ENCODE measurements at places on chromosomes 16 and 17.

DNA sequence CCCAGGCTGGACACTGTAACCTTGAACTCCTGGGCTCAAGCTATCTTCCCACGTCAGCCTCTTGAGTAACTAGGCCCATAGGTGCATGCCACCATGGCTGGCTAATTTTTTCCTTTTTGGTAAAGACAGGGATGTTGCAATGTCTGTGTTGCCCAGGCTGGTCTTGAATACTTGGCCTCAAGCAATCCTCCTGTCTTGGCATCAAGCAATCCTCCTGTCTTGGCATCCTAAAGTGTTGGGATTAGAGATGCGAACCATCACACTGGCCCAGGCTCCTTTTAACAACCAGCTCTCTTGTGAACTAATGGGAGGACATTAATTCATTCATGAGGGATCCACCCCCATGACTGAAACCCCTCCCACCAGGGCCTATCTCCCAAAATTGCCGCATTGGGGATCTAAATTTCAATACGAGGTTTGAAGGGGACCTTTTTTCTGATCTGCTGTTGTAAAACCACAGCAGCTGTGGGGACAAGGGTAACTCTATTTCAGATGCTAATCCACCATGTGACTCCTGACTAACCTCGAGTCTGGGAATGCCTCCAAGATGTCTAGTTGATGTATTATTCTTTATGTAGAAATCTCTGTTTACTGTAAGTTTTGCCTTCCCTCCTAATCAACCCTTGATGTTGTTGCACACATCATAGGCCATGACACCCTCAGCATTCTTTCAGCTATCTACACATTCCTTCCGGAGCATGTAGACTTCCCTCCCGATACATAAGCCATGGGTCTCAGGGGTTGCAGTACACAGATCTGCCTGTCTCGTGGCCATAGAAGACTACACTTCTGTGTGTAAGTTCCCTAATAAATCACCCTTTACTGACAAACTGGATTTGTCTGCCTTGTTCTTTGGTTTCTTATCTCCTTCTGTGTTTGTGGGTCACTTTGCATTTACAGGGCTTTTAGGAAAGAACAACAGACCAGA is 37.6 kb downstream of the RNF112 start:
- no peak for DNase-seq

GRCh38 chr16:89004209-89004831 is 27.3 kb upstream of the CBFA2T3 start:
- no peak for DNase-seq

DNA sequence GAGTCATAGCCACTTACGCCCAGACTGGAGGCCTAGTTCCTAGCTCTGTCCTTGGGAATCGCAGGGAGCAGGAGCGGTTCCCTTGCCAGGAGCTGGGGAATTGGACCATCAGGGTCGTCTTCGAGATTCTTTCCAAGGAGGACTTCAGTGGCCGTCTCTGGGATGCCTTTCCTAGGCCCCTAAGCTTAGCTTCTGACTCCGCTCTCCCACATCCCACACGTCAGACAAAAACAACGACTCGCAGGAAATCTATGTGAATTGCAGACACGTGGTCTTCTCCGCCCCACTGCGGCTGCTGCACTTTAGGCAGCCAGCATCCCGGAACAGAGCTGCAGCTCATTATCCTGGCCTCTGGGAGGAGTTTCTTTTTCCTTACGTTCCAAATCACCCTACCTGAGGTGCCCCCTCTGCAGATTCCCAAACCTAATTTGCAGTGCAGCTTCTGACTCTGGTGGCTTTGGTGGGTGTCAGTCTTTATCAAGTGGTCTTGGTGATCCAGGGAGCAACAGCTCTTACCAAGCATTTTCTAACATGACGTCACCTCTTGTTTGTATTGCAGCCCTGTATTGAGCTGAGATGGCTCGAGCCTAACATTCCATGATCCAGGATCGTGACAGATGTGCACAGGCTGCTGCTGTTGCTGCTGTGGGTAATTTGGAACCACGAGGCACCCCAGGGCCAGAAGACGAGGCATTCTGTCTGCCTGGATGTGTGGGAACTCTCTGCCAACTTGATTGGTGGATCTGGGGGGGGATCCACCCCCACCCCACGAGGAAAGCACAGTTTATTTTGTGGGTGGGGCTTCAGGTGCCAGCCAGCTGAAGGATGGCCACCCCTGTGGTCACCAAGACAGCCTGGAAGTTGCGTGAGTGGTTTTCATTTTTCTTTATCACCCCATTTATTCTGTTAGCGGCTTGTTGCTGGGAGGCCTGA is 1.1 kb downstream of the KATNB1 start:
- DNase-seq: no peak

GRCh38 chr16:48139517-48139916 is 16.3 kb downstream of the ABCC12 start:
- no peak for DNase-seq

DNA sequence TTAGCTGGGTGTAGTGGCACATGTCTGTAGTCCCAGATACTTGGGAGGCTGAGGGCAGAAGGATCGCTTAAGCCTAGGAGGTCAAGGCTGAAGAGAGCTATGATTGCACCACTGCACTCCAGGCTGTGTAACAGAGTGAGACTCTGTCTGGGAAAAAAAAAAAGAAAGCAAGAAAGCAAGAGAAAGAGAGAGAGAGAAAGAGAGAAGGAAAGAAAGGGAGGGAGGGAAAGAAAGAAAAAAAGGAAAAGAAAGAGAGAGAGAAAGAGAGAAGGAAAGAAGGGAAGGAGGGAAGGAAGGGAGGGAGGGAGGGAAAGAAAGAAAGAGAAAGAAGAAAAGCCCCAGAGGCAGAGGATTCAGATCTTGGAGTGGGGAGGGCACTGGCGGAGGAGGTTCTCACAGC is 6.5 kb downstream of the DHX58 start:
- no peak for DNase-seq

- DNase-seq: no peak
Observed at GRCh38 chr16:25108054-25108453, 3.5 kb upstream of the LCMT1 start.

DNA sequence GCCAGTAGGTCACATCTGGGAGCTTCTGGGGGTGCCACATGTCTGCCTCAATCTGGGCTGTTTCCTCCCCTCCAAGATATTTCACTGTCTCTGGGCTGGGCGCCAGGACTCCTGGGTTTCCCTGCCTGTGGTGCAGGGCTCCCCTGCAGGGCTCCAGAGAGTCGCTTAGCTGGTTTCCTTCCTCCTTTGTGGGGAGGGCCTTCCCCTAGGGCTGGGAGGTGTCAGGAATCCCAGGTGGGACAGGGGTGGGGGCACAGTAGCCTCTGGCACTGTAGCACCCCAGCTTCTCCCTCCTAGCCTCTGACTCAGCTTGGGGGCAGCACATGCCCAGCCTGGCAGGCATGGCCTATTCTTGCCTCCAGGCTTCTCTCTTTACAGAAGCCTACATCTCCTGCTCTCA is 2.6 kb downstream of the RARA start:
- DNase-seq: no peak

GRCh38 chr17:70134777-70135176 is 34.6 kb upstream of the KCNJ2 start:
- no peak for DNase-seq

DNA sequence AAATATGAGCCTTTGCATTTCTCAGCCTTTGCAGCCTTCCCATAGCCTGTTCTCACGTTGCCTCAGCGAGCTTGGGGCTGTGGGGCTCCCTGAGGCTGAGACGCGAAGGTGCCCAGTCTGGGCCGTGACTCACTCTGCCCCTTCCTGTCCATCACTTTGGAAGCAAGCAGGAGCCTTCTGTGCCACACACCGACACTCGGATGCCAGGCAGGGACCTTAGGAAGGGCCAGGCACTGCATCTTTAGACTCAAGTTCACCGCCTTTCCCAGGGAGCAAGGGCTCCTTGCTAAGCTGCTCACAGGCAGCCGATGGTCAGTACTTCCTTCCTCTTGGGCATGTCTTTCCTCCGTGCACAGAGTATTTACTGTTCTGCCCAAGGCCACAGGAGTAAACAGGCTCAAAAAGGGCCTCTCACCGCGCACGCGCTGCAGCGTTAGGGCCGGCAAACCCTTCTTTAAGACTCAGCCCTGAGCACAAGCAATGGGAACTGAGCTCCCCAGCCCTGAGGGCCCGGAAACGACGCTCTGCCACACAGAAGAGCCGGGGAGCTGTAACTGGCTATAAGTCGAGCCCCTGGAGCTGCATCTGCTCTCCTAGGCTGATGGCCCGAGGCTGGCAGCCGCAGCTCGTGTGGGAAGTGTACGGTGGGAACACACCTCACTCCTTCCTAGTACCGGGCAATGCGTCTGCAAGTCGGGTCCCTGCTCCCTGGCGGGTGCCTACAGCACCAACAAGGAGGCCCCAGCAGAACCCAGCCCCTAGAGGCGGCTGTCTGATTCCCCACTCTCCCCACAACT is 7.2 kb downstream of the TIMM22 start:
- DNase-seq: no peak

GRCh38 chr17:48457080-48457836 is 27.2 kb upstream of the SKAP1 start:
- peak; percentile 37 for DNase-seq

DNA sequence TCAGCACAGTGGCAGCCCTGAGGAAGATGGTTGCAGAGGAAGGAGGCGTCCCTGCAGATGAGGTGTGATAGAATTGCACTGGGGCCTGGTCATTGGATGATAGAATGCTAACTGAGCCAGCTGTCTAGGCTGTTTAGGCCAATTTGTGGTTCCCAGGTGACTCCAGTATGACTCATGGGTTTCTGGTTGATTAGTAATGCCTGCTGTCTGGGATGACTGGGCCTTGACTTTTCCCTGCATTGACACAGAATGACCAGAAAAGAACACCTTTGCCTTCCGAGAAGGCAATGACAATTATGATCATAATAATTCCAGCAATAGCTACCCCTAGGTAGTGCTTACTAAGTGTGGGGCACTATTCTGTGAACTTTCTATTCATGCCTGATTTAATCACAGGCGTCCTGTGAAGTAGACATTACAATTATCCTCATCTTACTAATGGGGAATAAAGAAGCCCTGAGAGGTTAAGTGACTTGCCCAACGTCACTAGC is 31.5 kb downstream of the USP43 start:
- DNase-seq: no peak

- no peak for DNase-seq
Observed at GRCh38 chr16:12917653-12918052, 16.3 kb downstream of the SHISA9 start.

DNA sequence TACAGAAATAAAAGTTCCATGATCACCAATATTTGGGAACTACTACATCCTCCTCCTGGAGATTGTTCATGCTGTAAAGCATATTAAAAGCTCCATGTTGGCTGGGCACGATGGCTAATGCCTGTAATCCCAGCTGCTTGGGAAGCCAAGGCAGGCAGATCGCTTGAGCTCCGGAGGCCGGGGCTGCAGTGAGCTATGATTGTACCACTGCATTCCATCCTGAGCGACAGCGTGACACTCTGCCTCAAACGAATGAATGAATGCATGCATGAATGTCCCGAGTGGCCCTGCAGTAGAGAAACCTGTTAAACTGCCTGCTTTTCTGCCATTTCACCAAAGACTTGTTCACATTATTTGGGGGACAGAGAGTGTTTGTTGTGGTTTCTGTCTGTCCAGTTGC is 15.0 kb downstream of the CNEP1R1 start:
- no peak for DNase-seq

GRCh38 chr16:50591800-50592771 is 43.9 kb downstream of the NKD1 start:
- no peak for DNase-seq

- DNase-seq: no peak
Observed at GRCh38 chr16:48321317-48322036, 63.7 kb downstream of the SIAH1 start.

DNA sequence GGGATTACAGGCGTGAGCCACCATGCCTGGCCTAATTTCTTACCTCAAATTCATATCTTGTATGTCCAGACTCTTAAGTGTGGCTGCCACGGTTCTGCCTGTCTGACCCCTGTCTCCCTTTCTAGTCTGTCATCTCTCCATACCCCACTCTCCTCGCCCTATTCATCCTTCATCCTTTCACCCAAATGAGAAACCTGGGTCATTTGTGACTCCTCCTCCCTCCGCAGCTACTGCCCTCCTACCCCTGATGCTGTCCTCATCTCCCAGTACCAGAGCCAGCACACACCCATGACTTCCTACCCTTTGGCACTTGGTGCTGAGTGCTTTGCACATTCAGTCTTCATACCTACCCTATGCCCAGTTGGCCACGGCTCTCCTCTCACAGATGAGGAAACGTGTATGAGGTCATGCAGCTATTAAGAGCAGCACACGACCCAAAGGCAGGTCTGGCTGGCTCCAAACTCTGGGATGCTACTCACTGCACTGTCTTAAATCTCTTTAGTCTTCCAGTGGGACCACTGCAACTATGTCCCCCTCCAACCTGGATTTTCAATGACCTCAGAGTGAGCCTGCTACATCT is 1.6 kb downstream of the SPATA32 start:
- DNase-seq: no peak

DNA sequence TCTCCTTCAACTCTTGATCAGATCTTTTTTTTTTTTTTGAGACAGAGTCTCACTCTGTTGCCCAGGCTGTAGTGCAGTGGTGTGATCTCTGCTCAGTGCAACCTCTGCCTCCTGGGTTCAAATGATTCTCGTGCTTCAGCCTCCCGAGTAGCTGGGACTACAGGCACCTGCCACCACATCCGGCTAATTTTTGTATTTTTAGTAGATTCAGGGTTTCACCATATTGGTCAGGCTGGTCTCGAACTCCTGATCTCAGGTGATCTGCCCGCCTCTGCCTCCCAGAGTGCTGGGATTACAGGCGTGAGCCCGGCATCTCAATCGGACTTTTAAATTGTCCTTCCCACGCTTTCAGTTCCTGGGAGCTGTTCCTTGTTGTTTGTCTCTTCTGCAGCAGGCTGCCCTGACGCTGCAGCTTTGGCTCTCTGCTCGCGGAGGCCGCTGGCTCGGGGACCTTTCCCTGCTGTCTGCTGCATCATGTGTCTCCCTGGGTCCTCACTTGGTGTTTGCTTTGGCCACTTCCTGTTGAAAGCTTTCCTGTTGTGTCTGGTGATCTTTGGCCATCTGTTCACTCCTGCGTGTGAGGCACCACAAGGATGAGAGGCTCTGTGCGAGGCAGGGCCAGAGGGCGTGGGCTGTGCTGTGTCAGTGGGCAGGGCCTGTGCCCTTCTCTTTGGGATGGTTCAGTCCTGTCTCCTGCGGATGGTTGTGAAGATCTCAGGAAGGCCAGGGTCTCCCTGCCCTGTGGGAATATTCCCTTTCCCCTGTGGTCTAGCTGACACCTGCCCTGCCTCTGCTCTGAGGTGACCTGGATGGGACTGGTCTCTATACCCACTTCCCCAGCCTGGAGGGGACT is 18.4 kb upstream of the CAPN15 start:
- DNase-seq: no peak

- no peak for DNase-seq
Observed at GRCh38 chr17:73956595-73957465, 246.6 kb upstream of the RPL38 start.

DNA sequence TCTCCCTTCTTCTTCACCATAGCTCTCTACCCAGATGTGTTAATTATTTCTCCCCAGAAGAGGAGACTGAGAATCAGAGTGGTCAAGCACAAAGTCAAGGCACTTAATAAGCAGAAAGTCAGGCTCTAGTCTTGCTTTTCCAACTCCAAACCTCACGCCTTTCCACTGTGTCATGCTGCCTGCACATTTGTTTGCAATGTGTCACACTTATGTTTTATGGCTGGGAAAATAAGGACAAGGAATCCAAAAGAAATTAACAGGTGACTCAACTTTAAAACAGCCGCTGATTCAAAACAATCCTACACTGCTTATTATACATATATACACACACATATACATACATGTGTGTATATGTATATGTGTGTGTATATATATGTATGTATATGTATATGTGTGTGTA is 255.7 kb upstream of the DYNLRB2 start:
- no peak for DNase-seq
